Thymus (tissue), 14 donors: ENCODE measurements at places on chromosomes 4 and X. TPM values are rescaled to one million over a fixed set of nuclear protein-coding genes. Genes with fewer than 3 reads are reported as not detected.

RBM47 gene
- total RNA-seq, result 7.9 TPM

DMRTC1 gene
- 0.05 TPM for total RNA-seq

UNC5C gene
- total RNA-seq, result 1.8 TPM

SPP1 gene
- total RNA-seq, result 44.2 TPM

ADH1A gene
- total RNA-seq, result 0.19 TPM

ATP8A1 gene
- 25.0 TPM for total RNA-seq

POU4F2 gene
- total RNA-seq, result not detected

ETDA gene
- total RNA-seq, result not detected

MSX1 gene
- total RNA-seq, result 0.57 TPM

HELT gene
- not detected for total RNA-seq

DSPP gene
- total RNA-seq, result 0.05 TPM

CSN1S1 gene
- 1.2 TPM for total RNA-seq

GLRA3 gene
- total RNA-seq, result 0.05 TPM

SLIT2 gene
- total RNA-seq, result 2.8 TPM
